ENCODE measurements at places on chromosomes 1 and 21.

GRCh38 chr1:191590578-191590977 is 567.7 kb upstream of the RGS18 start:
- DNase-seq: no peak

DNA sequence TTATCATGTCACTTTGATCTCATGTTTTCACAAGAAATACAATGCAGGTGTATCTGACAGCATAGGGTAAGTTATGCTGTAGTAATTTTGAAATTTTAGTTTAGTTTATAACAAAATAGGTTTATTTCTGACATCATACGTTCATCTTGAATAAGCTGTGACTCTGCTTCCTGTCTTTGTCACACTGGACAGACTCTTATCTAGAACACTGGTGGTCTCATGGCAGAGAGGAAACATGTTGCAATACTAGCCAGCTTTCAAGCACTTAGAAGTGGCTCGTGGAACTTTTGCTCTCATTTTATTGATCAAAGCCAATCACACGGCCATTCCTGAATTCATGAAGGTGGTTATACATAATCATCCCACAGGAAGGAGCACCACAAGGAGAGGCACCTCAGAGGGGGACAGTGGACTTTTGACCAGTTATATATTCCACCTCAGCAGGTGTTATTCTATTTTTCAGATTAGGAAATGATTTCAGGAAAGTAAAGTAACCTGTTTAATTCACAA is 46.5 kb downstream of the CYP2J2 start:
- no peak for DNase-seq

DNA sequence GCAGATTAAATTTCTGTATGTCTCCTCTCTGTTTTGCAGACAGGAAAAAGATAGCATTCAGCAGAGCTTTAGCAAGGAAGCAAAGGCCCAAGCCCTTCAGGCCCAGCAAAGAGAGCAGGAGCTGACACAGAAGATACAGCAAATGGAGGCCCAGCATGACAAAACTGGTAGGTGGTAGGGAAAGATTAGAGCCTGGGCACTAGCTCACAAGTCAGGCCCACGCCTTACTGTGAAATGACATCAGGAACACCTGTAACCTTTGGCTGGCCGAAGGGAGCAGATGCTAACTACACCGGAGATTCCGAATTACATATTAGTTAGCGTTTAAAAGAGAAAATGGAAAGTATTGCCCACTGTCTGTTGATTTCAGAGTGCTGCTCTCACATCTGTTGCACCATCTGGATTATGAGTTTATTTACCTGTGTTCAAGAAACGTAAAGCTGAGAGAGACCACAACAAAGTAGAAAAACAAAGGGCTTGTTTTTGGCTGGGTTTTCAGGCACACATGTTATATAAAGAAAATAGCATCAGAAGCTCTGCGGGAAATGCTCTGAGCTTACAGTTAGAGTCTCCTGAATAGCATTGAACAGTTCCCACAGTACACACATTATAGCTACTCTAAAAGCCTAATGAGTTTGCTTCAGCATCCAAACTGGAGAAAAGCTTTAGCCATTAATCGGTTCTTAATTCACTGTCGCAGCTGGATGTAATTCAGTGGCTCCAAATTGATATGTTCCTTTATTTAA is 160.0 kb downstream of the SDCCAG8 start:
- DNase-seq: no peak

DNA sequence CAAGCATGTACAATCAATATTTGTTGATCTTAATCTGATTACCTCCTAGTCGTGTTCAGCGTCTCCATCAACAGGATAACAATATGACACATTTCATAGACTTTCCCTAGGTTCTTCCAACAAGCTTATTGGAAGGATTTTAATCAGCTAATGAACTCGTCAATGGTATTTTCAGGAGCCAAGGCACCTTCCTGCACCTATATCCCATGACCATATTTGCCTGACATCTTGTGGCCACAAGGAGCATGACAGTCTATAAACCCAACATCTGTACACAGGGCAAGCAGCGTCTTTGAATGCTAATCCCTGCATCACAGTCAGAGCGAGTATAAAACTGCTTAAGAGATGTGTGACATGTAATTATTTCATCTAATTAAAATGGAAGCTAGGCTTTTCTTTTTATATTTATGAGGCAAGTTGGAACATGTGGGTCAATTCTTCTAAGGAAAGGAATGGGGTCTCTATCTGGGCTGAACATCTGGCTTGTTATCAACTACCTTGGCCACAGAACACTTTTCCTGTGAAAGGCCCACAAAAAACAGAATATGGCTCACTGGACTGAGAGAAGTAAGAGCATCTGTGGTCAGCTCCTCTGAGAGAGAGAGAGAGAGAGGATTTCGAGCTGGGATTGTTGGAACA is 388.8 kb downstream of the NTNG1 start:
- DNase-seq: peak; percentile 17

- DNase-seq: no peak
These were observed 1.8 kb upstream of the TFF2 start for GRCh38 chr21:42352441-42353095.
